GM03348 (cell line): ENCODE measurements at places on chromosomes 7 and 10.

DNA sequence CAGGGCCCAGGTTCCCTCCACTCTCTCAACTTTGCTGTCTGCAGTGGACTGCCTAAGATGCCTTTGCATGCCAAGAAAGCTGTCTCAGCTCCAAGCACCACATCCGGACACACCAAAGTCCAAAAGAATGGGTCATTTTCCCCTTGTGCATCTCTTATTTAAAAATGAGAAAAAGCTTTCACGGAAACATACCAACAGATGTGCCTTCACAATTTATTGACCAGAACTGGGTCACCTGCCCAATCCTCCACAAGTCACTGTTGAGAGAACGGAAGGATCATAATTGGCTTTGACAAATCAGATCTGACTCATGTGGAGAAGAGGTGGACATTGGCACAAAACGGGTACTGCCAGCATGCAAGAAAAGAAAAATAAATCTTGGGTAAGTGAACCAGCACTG, 258.3 kb downstream of the SNX13 start:
- peak; percentile 44 for DNase-seq

- no peak for DNase-seq
Observed at GRCh38 chr10:19683356-19683755, 132.9 kb upstream of the PLXDC2 start.

DNA sequence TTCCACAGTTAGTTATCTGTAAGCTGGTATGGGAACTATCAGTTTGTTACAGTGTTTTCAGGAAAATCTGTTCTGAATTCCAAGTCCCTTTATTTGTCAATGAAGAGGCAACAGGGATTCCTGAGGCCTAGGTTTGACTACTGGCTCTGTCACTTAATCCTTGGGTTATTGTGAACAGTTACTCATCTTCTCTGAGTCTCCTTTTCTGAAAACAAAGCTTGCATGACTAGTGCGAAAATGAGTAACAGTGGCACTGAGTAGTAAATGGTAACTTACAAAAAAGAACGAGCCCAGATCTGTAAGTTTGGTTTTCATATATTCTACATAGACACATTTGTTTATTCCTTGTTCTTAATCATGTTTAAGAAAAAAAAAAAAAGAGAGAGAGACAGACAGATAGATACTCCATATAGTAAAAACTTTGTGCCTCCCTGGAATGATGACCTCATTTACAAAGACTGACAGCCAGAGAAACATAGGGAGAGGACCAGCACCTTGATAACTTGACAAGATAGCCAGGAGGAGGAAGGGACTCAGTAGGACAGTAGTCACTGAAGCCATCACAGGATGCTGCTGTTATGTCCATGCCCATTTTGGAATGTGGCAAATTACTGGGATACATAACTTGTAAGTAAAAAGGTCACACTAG, 1.9 kb downstream of the MRPS33 start:
- no peak for DNase-seq

DNA sequence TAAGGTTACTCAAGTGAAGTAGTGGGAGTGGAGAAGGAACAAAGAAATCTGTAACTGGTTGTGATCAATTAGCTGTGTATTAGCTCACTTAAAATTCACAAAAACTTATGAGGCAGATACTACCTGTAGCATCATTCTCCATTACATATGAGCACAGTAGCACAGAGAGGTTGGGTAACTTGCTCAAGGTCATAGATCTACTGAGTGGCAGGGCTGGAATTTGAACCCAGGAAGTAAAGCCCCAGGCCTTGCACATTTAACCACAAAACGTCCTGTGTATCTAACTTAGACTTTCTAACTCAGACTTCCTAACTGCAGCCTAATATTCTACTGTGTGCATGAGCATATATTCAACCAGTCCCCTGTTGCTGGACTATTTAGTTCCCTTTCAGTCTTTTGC, 5.6 kb upstream of the SLF2 start:
- DNase-seq = no peak

DNA sequence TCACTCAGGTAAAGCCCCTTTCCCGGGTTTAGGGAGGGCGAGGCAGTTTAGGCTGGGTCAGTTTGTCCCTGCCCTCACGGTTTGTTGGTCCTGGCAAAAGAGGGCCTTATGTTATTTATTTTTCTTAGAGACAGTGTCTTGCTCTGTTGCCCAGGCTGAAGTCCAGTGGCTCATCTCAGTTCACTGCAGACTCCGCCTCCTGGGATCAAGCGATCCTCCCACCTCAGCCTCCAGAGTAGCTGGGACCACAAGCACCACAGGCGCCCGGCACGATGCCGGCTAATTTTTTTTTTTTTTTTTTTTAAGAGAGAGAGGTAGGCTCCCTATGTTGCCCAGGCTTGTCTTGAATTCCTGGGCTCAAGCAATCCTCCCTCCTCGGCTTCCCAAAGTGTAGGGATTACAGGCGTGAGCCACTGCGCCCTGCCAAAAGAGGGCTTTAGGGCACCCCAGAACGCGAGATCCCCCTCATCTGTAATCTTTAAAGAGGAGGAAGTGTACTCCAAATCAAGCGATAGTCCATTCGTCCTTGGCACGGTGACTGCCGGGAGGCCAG, 626 bp upstream of the BMS1 start:
- no peak for DNase-seq

GRCh38 chr7:23981314-23981713, 271.3 kb downstream of the STK31 start:
- DNase-seq = no peak

DNA sequence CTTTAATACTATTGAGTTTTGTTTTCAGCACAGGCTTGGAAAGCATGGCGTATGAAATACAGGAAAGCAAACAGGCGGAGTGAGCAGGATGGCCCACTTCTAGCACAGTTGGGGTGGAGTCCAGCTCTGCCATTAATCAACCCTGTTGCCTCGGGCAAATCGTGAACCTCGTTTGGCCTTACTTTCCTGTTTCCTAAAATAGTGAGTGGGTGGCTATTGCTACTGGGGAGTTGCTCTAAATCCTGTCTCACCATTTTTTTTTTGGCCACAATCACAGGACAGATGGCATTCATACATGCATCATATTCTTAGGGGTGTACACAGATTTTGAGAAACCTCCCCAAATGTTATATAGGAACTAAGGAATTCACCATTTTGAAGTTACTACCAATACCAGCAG, 157.8 kb downstream of the ANLN start:
- DNase-seq = no peak

DNA sequence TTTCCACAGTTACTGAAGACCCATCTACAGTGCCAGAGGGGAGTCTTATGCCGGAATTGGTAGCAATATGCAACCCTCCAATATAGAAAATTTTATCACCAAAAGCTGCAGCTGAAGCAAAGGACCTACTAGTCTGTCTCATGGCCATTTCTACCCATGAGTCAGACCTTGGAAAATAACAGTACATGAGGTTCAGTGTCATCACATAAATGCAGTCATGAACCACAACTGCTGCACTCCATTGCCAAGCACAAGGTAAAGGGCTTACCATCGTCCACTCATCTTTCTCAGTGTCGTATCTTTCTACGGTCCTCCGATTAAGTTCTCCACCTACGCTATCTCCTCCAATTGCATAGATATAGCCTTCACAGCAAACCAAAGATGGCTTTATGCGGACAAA, 21.8 kb downstream of the KBTBD2 start:
- no peak for DNase-seq

DNA sequence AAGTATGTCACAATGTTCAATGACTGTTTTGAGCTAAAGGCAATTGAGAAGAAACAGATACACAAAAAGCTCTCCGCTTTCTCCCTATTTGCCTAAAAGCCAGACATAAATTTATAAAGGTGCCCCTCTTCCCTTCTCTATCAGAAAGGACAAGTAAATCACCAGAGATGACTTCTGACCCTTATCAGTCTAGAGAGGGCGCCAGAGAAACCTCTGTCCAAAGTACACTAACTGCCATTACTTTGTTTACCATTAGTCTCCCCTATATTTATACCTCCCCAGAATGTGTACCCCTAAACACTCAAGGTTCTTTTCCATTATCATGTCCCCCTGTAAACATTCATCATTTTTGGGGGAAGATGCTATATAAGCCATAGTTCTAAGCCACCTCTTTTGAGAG, 49.3 kb downstream of the TPK1 start:
- DNase-seq = no peak

DNA sequence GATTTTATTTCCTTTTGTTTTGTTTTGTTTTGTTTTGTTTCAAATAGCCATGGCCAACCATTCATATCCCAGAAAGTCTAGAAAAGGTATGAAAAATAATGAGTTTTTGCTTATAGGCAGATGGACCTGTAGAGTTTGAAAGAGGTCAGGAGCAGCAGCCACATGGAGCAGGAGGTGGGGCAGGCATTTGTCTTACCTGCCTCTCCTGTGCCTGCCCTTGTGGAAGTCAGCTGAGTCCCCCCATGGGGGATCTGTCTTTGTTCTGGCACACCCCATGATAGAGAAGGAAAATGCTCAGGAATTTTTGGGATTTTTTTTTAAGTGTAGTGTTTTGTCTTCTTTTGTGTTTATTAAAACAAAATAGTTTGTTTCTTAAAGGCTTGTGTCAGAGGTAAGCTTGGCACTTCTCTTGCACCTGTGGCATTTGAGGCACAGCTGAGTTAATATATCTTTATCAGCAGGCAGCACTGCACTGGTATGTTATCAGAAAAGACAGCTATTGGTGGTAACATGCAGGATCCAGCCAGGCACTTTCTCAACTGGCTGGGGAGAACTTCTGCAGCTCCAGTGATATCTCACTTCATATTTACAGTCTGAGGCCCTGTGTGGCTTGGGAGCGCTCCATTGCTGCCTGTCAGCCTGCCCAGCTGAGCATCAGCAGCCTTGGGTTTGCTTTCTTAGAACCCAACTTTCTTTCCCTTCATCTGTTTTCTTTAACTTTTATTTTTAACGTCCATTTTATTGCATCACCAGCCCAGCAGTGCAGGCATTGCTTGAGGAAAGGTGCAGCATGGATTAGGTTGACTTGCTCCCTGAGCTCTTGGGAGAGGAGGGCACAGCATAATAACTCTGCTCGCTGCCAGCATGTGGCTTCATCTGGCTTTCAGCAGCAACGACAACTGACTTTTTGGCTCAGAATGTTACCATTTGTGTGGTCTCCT, 44.4 kb downstream of the LRRC4 start:
- peak; percentile 10 for DNase-seq

GRCh38 chr10:96831867-96832720, at the start of gene LCOR:
Gene LCOR (plus strand): TSS chr10:96832298. CDS start chr10:96949058, 116,760 bp downstream.
- peak; percentile 98 for DNase-seq

DNA sequence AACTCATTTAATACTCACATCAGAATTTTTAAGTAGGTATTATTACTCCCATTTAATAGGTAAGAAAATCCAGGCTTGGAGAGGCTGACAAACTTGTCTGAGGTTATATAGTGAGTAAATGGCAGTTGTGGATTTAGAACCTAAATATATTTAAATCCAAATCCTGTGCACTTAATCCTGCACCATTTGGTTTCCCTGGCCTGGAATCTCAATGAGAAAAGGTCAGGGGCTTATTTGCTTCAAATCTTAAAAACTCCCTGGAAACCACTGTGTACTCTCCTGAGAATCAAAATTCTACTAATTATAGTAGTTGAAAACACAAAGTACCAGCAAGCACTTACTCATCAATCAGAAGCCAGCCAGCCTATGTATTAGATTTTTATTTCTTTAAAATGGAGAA, 97.7 kb downstream of the DNMBP start:
- DNase-seq = no peak

- DNase-seq = no peak
Observed at GRCh38 chr7:33486633-33487032, 357.3 kb downstream of the BBS9 start.

DNA sequence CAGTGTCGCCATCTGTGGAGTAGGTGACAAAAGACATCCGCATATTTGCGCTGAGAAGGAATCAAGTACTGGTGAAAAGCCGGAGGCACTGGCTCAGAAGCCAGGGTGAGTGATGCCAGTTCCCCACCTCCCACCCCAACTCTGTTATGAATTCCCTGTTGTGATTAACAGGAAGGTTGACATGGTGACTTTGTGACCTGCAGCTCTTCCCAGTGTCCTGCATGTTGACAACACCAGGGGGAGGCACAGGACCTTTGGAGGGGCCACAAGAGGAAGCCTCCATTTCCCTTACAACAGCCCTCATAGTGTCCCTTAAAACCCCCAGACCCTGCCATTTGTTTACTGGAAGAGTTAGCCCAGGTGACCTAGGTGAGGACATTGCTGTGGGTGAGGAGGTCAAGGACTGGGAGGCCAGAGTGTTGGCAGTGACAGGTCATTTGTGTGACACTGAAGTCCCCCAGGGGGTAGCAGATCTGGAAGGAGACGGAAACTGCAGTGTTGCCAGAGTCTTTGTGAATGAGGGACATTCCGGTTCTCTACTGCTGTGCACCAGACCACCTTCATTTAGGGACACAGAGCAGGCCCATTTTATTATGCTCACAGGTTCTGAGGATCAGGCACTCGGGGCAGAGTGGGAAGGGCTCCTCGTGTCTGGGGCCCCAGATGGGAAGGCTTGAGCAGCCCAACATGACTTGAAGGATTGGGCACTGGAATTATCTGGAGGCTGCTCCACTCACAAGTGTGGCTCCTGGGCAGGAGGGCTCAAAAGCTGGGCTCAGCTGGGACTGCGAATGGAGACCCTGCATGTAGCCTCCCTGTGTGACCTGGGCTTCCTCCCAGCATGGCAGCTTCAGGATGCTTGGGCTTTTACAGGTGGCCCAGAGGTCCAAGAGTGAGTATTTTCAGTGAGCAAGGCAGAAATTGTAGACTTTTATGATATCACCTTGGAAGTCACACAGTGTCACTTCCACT, 13.0 kb upstream of the ANTXRL start:
- no peak for DNase-seq

DNA sequence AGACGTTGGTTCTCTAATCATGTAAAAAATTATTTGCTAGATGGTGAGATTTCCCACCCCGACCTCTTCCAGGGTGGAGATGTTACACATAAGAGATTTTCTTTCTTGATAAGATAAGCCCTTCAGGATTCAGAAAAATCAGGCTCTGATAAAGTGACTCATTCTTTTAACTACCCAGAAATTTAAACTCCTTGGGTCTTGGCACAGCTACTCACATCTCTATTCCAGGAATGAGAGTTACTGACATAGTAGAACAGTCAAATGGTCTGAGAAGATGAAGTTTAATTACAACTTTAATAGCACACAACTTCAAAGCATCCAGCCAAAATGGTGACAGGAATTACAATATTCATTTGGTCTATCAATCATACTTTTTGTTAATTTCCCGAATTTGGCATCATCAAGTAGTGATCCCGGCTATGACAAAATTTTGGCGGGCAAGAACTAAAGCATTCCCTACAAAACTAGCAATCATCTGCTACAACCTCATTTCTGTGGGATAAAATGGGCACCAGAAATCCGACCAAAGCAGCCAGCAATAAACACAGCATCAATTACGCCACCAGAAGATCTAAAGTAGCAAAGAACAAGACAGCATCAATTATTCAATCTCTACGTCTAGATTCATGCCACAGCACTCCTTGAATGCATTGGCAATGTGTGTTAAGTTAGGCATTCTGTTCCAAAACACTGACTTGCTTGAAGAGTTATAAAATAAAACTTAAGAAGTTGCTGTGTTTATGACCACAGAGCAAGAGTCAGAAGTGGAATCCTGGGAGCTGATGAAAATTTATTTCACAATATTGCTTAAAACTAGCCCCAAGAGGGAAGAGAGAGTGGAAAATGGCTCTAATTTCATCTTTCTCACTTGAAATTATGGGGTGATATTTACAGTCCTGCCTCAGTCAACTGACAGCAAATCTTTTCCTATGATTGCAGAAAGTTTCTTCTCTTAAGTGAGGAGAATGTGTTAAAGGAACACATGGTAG, 565.7 kb upstream of the ANKRD30A start:
- peak; percentile 26 for DNase-seq

GRCh38 chr7:151699147-151699927, 177.6 kb downstream of the PRKAG2 start:
- no peak for DNase-seq

- DNase-seq = peak; percentile 12
Observed at GRCh38 chr7:143379611-143380259, 1.4 kb upstream of the ZYX start.
